NCI-H2081 treated with DMSO at 0.1 percent for 48 hours (cell line): ENCODE measurements at places on chromosomes 12 and 14.

DNA sequence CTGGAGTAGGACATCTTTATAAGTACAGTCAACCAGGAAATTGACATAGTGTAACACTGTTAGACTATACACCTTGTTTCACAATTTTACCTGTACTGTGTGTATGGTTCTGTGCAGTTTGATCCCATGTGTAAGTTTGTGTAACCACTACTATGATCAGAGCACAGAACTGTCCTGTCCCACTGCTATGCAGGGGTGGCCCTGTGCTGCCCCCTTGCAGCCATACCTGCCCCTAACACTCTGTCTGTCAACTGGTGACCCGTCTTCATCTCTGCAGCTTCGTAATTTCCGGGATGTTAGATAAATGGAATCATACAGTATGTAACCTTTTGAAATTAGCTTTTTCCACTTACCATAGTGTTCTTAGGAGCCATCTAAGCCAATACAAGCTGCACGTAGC, 58.7 kb upstream of the RD3L start:
- no peak for DNase-seq

GRCh38 chr14:23447361-23448350, 12.2 kb upstream of the MYH7 start:
- DNase-seq: no peak

DNA sequence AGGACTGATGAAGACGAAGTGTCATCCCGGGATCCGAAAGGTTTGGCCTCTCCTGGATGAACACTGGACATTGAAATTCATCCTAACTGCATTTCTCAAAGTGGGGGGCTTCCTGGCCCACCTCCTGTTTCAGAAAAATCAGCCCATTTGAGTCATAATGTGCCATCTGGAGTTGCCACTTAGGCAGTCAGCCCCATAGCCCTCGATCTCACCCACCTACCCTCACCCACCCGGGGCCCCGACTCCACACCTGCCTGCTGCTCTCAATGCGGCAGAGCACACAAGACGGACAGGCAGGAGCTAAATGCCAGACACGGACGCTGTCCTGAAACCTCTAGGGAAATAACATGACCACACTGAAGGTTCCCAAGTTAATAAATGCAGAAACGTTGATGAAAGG, 12.6 kb downstream of the DLK1 start:
- no peak for DNase-seq

DNA sequence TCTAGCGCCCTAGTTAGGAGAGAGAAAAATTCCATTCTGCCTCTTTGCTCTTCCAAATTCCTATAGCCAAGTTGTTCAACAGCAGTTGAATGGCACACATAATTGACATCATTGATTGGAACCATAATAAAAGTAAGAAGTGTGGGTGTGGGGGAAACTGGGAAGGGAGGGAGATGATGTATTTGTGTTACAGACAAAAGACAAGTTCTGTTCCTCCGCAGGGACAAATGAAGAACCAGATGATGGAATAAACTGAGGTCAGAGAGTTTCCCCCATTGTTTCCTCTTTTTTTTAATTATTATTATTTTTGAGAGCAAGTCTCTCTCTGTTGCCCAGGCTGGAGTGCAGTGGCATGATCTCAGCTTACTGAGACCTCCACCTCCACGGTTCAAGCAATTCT, 34.9 kb downstream of the GDF11 start:
- DNase-seq: no peak

- no peak for DNase-seq
Observed at GRCh38 chr12:122996188-122996601, 15.7 kb downstream of the ARL6IP4 start.

DNA sequence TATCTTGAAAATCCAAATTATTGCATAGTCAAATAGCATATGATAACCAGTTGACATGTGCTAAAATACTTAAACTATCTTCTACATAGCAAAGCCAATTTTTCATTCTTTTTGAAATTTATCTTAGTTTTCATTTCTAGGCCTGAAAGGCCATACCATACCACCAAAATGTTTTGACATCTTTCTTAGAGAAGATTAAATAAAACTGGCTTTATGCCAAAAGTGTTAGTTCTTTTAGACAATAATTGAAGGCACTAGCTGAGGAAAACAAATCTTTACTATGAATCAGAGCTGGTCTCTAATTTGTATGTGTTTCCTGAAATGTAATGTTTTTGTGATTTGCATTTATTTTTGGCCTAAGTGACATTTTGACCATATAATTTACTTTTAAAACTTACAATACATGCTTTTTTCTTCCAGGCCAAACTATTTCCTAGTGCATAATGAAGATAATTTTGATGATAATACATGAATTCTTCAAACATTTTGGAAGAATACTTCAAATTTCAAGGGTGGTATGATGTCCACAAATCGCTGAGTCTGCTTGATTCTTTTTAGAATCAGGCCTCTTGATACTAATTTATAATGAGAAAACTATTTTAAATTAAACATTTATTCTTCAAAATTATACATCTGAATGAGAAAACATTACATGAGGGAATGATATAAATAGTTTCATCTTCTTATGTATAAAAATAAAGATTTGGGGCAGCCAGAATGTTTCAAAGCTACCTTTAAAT, 6.5 kb upstream of the KCNMB4 start:
- no peak for DNase-seq

- DNase-seq: no peak
Observed at GRCh38 chr12:40034712-40035111, 71.2 kb downstream of the SLC2A13 start.

DNA sequence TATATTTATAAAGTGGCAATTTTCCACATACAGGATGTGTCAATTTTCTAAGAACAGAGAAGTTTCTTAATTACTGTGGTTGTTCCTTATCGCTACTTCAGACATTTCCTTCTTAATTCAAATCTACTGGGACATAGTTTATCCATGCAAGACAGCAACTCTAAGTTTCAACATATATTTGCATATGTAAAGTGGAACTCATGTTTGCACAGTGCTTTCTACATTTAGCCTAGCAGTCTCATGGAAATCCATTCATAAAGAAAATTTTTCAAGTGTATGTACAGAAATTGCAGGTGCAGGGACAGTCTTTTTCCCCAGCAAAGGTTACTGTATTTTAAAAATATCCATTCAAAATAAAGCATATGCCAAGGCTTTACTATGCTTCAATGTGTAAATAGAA, 956.7 kb upstream of the SEL1L start:
- no peak for DNase-seq

GRCh38 chr12:15756822-15757221, 32.4 kb downstream of the EPS8 start:
- no peak for DNase-seq

- no peak for DNase-seq
Observed at GRCh38 chr12:75870878-75871277, 160.7 kb downstream of the PHLDA1 start.

DNA sequence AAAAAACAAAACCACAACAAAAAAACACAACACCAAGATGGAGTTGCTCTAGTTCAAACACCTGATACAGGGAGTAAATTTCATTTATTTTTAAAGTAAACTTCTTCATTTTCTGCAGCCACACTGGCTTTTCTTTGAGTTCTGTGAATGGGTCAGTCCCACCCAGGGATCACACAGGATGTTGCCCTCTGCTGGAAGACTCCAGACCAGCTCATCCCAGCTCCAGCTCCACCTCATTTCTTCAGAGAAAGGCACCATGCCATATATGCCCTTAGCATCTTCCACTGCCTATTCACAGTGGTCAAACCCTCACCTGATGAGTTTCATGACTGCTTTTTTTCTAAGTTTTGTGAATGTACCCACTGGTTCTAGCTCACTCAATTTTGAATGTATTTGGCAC, 8.0 kb downstream of the GLIPR1 start:
- no peak for DNase-seq

GRCh38 chr12:58966939-58967338, 46.6 kb upstream of the LRIG3 start:
- no peak for DNase-seq

DNA sequence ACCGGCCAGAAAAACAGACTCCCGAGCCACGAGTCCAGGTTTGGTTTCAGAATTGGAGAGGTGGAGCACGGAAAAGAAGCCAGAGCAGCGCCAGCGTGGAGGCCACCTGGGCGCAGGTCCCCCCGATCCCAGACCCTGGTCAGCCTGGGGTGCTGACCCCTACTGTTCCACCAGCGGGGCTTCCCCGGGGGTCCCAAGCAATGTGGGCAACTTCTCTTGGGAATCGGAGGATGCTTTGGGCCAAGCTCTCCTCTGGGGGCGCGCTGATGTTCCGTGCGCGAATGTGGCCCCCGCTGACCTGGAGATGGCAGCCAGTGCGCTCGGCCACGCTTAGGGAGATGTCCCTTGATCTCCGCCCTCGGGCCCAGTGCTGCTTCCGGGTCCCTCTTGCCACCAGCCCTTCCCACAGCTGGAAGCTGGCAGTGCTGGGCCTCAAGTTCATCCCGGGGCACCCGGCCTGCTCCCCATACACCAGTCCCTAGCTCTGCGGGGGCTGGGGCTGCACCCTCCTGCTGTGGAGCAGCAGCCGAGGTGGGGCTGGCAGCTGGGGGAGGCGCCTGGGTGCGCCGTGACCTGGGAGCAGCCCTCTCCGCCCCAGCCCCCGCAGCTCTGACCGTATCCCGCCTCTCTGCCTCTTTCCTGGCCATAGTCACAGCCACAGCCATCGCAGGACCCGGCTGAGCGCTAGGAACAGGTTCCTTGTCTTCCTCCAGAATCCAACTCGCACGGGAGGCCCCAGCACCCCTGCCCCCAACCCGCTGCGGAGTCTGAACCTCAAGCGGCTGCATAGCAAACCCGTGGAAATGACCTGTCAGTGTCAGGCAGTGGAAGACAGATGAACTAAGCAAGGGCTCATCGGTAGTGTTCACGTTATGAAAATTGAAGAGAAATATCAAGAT, 91.2 kb downstream of the RCOR1 start:
- no peak for DNase-seq

DNA sequence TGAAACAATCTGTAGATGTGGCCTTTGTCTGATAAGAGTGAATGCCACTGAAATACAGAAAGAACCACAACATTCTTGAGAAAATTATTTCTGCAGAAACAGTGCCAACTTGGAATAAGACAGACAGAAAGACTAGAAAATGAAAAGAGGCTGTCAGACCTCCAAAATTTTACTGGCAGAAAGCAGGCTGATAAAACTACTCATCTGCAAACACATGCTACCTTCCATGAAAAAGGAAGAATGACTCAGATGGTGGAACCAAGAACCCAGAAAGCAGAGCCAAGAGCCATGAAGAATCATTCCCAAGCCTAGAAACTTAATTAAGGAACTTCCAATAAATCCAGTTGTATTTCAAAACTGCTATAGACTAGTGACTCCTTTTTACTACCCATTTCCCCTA, 31.9 kb upstream of the OSBPL8 start:
- DNase-seq: no peak

GRCh38 chr12:49274396-49275069, 9.7 kb downstream of the TUBA1C start:
- DNase-seq: no peak

DNA sequence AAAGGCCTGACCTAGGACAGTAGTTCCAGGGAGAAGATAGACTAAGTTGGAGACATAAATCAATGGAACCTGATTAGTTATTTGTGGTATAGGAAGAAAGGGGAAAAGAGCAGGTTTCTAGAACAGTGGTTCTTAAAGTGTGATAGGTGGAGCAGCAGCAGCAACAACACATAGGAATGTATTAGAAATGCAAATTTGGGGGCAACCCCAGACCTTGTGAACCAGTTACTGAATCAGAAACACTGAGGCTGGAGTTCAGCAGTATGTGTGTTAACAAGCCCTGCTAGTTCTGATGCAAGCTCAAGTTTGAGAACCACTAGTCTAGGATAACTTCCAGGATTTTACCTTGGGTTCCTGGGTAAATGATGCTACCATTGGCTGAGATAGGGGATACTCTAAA, 308.7 kb downstream of the EMP1 start:
- DNase-seq: no peak

- DNase-seq: no peak
Observed at GRCh38 chr12:117227000-117227653, 36.9 kb upstream of the FBXO21 start.

DNA sequence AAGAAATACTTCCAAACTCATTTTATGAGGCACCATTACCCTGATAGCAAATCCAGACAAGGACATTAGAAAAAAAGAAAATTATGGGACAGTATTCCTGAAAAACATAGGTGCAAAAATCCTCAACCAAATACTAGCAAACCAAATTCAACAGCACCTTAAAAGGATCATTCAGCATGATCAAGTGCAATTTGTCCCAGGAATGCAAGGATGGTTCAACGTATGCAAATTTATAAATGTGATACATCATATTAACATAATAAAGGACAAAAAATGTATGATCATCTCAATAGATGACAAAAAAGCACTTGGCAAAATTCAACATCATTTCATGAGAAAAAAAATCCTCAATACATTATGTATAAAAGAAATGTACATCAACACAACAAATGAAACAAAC, 162.9 kb downstream of the DUSP6 start:
- DNase-seq: no peak

DNA sequence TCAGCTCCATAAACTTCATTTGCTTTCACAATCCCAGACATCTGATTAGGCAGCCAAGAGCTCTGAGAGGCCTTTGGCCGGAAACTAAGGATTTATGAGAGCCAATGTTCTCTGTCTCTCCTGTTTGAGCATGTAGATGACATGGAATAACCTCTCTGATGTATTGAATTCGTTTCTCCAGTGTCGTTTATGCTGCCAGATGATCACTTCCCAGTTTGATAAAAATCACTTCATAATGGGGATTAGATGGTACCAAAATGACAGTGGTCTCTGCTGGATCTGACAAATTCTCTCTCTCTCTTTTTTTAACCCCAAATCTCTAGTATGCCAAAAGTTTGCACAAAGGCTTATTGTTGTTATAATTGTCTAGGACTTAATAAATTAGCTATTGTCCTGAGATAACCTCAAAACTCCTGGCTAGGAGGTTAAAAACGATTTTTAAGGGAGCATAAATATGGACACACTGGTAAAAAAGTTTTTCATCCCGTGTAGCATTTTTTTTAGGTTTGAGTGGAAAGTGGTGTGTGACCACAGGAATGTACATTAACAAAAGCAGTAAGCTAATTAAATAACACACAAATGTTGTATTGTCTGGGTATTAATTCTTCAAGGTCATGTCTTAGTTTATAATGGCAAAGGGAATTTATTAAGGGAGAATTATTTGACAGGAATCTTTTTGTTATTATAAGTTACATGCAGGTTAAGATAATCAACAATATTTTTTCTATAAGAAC, 82.6 kb upstream of the USP44 start:
- no peak for DNase-seq

DNA sequence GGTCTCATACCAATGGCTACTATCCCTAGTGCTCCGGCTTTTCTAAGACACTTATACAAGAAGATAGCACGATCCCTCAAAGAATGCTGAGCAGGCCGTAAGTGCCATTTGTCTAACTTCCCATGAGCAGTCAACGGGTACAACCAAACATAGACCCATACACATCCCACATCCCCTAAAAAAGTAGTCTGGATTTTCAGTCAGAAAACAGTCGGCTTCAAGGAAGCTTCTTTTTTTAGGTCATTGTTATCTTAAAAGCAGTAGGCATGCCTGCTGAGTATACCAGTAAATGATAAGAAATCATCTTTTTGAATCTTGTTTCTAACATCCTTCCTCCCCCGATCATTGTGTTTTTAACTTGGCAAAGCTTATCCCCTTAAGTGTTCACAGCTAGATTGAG, 19.8 kb downstream of the OSBPL8 start:
- no peak for DNase-seq

- no peak for DNase-seq
Observed at GRCh38 chr14:97280526-97280925, 483.3 kb downstream of the VRK1 start.

GRCh38 chr12:100372853-100373640, 16.2 kb downstream of the SLC17A8 start:
- DNase-seq: no peak
